MM.1S (cell line): ENCODE measurements at places on chromosomes 16 and 17.

DNA sequence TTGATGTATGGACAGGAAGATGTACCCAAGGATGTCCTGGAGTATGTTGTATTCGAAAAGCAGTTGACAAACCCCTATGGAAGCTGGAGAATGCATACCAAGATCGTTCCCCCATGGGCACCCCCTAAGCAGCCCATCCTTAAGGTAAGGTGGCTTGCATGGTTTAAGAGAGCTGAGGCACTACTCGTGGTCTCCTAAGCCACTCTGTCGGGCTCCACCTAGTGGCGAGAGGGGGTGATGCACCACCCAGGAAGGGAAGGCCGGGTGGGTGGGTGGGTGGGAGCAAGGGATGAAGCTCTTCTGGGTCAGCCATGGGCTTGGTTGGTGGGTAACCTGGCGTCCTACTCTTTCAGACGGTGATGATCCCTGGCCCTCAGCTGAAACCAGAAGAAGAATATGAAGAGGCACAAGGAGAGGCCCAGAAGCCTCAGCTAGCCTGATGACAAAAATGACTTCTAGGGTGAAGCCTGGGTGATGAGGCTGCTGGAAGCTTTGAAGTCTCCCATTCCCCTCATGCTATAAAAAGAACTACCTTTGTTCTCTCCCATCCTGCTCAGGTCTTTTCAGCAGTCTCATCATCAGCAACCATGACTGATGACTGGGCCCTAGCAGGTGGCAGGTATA lies 21.5 kb downstream of the GPR179 start:
- no peaks in the 10 kb centered on the region for H3K4me1 ChIP-seq
- no peak overlapping the region for H3K4me3 ChIP-seq
- peak; percentile 41 for DNase-seq
- H3K36me3 ChIP-seq: peaks cover 3% of the 10 kb centered on the region; the same call in 1 of the 2 replicates

GRCh38 chr17:60073621-60074020 lies 5.1 kb downstream of the HEATR6 start:
- no peaks in the 10 kb centered on the region for H3K4me1 ChIP-seq
- H3K36me3 ChIP-seq: no peaks in the 10 kb centered on the region
- H3K4me3 ChIP-seq: no peak overlapping the region
- DNase-seq: no peak
- H3K27me3 ChIP-seq: no peaks in the 10 kb centered on the region

DNA sequence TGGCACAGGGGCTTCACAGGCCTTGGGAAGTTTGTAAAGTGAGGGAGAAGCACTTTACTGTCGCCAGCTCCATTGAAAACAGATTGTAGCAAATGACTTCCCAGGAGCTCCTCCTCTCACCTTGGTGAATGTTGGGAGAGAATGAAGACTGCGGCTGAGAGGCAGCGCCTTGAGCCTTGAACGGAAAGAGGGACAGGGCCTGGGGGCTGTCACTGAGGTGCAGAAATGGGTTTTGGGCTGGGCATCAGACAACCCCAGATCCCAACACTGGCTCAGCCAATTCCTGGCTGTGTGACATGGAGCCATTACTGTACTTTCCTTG lies 603 bp upstream of the MRTFB start:
- peaks cover 14% of the 10 kb centered on the region for H3K4me1 ChIP-seq
- H3K27ac ChIP-seq: peak overlapping the region; percentile 40; the same call in 1 of the 2 replicates
- DNase-seq: no peak
- no peaks in the 10 kb centered on the region for H3K36me3 ChIP-seq

GRCh38 chr17:30547778-30548573 lies 70.8 kb downstream of the GOSR1 start:
- no peak overlapping the region for H3K4me3 ChIP-seq
- no peak overlapping the region for H3K27ac ChIP-seq
- no peak for DNase-seq
- no peaks in the 10 kb centered on the region for H3K4me1 ChIP-seq
- no peaks in the 10 kb centered on the region for H3K27me3 ChIP-seq
- H3K36me3 ChIP-seq: no peaks in the 10 kb centered on the region

- no peaks in the 10 kb centered on the region for H3K36me3 ChIP-seq
- no peak for DNase-seq
- no peak overlapping the region for H3K4me3 ChIP-seq
- no peaks in the 10 kb centered on the region for H3K4me1 ChIP-seq
Observed at GRCh38 chr16:5461141-5461540, 363.5 kb upstream of the EEF2KMT start.

DNA sequence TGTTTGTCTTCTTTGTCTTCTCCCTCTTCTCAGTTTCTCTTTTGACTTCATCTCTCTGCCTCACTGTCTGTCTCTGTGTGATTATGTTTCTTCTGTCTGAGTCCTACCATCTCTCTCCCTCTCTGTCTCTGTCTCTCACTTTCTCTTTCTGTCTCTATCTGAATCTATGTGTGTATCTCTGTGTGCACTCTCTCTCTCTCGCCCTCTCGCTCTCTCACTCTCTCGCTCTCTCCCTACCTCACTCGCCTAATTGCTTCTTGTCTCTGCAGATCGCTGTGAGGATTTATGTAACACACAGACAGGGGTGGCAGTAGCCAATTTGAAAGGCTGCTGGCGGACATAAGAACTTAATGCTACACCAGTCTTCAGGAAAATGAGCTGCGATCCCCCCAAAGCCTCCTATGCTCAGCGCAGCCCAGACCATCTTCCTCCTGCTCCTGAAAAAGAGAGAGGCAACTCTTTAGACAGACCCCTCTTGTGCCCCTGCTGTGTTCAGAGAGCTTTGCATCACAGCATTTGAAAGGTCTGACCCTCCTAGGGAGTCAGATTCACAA lies 140.9 kb downstream of the CCT6B start:
- H3K4me3 ChIP-seq: no peak overlapping the region
- no peak overlapping the region for H3K27ac ChIP-seq
- no peaks in the 10 kb centered on the region for H3K4me1 ChIP-seq
- no peaks in the 10 kb centered on the region for H3K36me3 ChIP-seq
- DNase-seq: peak; percentile 12

- H3K36me3 ChIP-seq: no peaks in the 10 kb centered on the region
- no peak overlapping the region for H3K4me3 ChIP-seq
- H3K4me1 ChIP-seq: no peaks in the 10 kb centered on the region
- H3K27me3 ChIP-seq: peaks cover 29% of the 10 kb centered on the region
Observed at GRCh38 chr17:41555105-41555887, 16.6 kb downstream of the KRT9 start.

GRCh38 chr17:56793531-56793930 lies 40.2 kb downstream of the C17orf67 start:
- no peak for DNase-seq
- no peak overlapping the region for H3K4me3 ChIP-seq
- no peaks in the 10 kb centered on the region for H3K4me1 ChIP-seq
- H3K27ac ChIP-seq: no peak overlapping the region
- no peaks in the 10 kb centered on the region for H3K27me3 ChIP-seq

DNA sequence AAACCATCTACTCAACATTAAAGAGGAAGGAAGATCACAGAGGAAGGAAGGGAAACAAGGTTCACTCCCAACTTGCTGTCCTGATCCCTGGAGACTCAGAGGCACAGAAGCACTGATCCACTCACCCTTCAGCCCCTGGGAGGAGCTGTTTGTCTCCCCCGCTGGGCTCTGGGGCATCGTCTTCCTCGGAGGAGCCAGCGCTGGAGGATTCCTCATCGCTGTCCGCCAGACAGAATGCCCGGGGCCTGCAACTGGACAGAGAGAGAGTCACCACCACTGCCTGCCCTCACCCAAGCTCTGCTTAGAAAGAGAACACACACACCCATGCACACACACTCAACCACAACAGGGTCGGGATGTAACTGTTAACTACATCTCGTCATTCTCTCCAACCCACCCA lies 24.8 kb upstream of the ERN1 start:
- no peak overlapping the region for H3K4me3 ChIP-seq
- no peaks in the 10 kb centered on the region for H3K36me3 ChIP-seq
- DNase-seq: no peak
- H3K27ac ChIP-seq: no peak overlapping the region

DNA sequence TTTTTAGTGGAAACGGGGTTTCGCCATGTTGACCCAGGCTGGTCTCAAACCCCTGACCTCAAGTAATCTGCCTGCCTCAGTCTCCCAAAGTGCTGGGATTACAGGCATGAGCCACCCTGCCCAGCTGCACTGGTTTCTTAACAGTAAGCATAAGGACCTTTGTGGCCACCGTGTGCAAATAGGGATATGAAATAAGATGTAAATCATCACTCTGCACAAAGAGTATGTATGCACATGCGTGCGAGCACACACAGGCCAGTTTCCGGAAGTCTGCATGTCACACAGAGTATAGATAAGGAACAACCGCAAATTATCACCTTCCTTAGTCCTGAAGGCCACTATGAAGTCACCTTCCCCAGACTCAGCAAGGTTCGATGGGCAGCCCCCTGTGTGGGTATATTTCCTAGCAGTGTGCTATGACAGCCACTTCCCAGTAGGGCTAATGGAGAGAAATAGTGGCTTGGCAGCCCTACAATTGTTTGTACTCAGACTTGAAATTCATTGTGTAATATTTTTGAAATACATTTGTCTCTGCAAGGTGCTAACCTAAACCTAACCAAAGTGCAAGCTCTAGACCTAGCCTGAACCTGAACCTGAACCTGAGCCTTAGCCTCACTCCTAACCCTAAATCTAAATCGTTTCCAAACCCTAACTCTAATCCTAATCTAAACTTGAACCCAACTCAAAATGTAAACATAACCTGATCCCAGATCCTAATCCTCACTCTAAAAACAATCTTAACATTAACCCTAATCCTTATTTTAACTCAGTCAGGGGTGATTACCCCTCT lies 48.4 kb upstream of the SKAP1 start:
- H3K36me3 ChIP-seq: no peaks in the 10 kb centered on the region
- H3K27ac ChIP-seq: peak overlapping the region; percentile 63

GRCh38 chr16:82814059-82814458 lies 187.3 kb downstream of the CDH13 start:
- no peaks in the 10 kb centered on the region for H3K36me3 ChIP-seq
- H3K27me3 ChIP-seq: no peaks in the 10 kb centered on the region
- no peaks in the 10 kb centered on the region for H3K4me1 ChIP-seq
- no peak overlapping the region for H3K27ac ChIP-seq

DNA sequence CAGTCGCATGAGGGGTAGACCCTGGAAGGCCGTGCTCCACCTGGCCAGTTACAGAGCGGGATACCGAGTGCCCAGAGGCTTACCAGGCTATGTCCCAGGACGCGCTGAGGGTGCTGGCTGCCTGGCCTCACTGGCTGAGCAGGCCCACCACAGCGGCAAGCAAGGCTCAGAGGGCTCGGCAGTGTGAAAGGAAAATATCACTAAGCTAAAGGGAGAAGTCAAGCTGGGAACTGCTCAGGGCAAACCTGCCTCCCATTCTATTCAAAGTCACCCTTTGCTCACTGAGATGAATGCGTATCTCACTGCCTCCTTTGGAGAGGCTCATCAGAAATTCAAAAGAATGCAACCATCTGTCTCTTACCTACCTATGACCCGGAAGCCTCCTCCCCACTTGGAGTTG lies 37.4 kb downstream of the CCDC57 start:
- no peaks in the 10 kb centered on the region for H3K27me3 ChIP-seq
- no peaks in the 10 kb centered on the region for H3K4me1 ChIP-seq
- H3K36me3 ChIP-seq: no peaks in the 10 kb centered on the region
